ENCODE measurements at places on chromosomes 6 and 20.
A peak's percentile ranks its signal among the peaks of the same experiment; 100 is the strongest.

- DNase-seq, result no peak
Measured at GRCh38 chr20:3240776-3241363, 1.9 kb upstream of the SLC4A11 start.

- no peak for DNase-seq
Measured at GRCh38 chr6:134261766-134262165, 56.1 kb downstream of the SGK1 start.

- DNase-seq, result no peak
Measured at GRCh38 chr6:169256061-169256460, 2.4 kb upstream of the THBS2 start.

DNA sequence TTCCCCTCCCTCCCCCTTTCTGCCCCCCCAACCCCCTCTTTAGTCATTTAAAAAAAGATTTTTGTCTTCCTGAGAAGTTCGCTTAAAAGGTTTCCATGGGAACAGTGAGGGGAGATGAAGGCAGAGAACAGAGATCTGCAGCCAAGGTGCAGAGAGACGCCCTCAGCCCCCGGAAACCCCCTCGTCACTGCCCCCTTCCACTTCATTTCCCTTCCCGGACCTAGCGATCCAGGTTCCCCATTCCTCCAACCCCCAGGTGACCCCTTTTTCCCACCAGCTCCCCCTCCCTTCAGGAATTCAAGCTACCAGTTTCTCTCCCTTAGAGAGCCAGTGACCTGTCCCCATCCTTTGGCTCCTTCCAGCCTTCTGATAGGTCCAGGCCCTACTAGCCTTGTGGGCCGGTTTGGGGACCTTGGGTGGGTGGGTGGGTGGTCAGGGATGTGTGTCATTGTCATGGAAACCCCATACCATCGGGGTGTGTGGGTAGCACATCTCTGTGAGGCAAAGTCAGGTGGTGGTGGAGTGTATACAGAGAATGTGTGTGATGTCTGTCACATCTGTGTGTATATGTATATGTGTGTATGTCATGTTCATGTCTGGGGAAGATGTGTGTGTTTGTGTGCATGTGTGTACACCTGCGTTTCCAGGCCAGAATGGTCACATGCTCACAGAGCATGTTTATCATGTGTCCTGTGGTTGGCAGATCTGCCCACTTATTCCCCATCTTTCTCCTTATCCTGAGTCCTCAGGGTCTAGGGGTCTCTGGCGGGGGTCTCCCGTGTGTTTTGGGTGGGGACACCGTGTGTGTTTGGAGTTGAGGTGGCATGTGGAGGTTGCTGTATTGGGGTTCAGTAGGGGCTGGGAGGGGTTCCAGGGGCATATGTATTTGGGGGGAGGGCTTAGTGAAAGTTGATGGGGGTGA is 7.0 kb downstream of the SYNGAP1 start:
- DNase-seq, result peak; percentile 75

DNA sequence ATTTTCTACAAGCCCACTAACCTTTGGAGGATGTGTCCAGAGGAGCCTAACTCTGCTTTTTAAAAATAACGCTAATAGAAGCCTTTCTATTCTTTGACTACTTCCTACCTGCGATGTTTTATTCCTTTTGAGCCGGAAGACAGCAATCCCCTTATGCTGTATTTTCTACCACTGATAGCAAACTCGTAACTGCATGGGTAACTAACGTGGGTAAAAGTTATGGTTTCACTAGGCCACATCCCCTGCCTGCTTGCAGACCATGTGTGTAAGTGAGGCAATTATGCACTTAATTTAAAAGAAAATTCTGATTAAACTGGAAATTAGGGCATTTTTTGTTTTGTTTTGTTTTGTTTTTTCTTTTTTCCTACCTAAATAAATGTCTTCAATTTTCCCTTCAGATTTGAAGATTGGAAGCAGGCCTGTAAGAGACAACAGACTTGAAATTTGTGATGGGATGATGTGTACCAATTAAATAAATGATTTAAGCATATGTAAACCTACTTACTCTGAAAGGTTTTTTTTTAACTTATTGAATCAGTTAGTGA is 931 bp downstream of the UFL1 start:
- DNase-seq, result no peak

GRCh38 chr6:128239146-128239545 is 281.3 kb downstream of the PTPRK start:
- DNase-seq, result no peak

DNA sequence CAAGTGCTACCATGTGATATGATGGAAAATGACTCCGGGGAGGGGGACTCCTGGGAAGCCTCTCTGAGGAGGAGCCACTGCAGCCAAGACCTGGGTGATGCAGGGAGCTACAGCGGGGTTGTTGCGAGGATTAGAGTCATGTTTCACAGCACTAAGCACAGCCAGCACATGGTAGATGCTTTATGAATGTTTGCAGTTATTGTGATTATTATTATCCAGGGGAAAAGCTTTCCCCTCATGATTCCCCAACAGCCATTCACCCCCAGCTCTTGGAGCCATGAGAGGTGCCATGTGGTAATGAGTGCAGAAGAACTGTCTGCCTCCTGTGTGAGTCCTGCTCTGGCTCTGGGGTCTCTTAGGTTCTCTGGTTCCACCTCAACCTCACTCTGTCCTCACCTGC is 39.9 kb downstream of the RSPO4 start:
- DNase-seq, result no peak

GRCh38 chr20:25125636-25126035 is 43.7 kb upstream of the VSX1 start:
- no peak for DNase-seq

DNA sequence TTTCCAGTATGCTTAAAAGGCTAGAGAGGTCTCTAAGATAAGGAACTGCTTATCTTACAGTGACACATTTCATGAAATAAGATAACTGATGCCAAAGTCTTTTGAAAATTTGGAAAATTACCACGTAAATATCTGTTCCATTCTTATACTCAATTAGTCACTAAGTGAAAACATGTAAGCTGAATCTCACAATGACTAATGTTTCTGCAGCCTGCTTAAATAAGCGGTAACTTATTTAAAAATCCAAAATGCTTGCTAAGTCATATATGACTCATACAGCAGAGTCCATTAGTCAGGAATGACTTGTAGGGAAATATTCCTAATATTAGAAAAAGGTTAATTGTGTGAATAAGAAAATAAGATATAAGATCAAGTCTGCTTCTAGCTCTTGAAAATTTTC is 27.8 kb upstream of the LGSN start:
- no peak for DNase-seq

DNA sequence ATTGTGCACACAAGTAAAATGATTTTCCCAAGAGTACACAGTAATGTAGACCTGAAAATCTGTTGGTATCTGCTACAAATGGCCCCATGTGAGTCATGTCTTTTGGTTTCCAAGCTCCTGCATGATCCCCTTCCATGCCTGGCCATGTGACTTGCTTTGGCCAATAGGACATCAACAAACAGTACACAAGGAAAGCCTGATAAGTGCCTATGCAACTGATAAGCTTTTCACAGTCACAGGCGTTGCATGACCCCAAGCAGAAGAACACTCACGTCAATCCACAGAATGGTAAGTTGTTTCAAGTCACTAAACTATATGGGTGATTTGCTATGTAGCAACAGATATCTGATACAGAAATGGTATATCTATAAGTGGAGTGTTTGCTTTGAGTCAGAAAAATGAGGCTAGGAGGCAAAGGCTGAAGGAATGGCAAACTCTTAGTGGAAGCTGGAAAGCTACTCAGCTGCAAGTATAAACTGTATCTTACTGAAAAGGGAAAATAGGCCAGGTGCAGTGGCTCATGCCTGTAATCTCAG is 160.1 kb upstream of the BEND3 start:
- no peak for DNase-seq

GRCh38 chr6:89287351-89288028 is 27.6 kb downstream of the GABRR2 start:
- DNase-seq, result no peak

- DNase-seq, result peak; percentile 45
Measured at GRCh38 chr6:151374036-151374683, 17.2 kb downstream of the ZBTB2 start.

GRCh38 chr20:11546939-11547338 is 370.8 kb upstream of the BTBD3 start:
- no peak for DNase-seq

DNA sequence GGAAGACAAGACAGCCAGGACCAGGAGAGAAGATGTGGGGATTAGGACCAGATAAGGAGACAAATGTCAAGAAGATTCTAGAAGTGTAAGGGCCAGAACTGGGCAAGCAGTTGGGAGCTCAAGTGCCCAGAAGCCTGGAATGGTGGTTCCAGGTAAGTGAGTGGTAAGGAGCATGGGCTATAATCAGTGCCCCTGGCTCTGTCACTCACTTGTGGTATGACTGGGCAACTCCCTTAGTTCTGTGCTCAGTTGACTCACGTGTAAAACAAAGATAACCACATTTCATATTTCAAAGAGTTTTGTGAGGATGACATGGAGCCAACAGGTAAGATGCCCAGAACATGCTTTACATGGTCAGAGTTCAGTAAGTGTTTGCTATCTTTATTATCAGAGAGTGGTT is 11.2 kb downstream of the CCDC167 start:
- DNase-seq, result no peak

DNA sequence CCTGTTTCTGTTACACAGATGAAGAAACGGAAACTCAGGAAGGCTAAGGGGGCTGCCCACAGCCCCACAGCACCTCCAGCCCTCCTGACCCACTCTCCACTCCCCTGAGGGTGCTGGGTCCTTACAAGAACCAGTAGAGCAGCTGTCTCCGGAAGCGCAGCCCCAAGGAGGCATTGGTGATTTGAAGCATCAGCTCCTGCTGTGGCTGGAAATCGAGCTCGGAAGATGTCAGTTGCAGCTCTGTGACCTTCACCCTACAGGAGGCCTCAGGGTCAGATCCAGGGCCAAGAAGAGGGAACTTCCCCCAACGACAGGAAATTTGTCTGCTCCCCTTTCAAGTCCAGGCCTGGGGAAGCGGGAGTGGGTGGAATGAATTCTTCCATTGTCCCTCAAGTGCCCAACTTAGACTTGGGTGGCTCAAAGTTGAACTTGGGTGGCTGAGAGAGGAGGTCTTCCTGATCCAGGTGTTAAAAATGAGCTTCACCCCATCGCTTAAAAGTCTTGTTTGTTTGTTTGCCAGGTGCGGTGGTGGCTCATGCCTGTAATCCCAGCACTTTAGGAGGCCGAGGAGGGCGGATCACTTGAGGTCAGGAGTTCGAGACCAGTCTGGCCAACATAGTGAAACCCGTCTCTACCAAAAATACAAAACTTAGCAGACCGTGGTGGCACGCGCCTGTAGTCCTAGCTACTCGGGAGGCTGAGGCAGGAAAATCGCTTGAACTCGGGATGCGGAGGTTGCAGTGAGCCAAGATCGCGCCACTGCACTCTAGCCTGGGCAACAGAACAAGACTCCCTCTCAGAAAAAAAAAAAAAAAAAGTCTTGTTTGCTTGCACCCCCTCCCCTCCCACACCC is 1.9 kb downstream of the PLTP start:
- no peak for DNase-seq

DNA sequence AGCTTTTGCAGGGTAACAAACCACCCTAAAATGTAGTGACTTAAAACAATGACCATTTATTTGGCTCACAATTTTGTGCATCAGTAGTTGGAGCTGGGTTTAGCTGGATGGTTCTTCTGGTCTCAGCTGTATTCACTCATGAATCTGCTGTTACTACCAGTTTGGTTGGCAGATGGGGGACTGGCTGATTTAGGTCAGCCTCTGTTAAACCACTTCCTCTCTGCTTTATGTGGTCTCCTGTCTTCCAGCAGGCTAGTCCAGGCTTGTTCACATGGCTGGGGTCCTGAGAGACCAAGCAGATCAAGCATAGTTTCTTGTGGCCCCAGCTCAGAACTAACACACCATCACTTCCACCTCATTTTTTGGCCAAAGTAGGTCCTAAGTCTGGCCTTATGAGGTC is 67.2 kb upstream of the LAMP5 start:
- no peak for DNase-seq

GRCh38 chr6:4593951-4594350 is 182.3 kb upstream of the CDYL start:
- no peak for DNase-seq

- DNase-seq, result no peak
Measured at GRCh38 chr6:125370343-125370742, 68.6 kb upstream of the HDDC2 start.

DNA sequence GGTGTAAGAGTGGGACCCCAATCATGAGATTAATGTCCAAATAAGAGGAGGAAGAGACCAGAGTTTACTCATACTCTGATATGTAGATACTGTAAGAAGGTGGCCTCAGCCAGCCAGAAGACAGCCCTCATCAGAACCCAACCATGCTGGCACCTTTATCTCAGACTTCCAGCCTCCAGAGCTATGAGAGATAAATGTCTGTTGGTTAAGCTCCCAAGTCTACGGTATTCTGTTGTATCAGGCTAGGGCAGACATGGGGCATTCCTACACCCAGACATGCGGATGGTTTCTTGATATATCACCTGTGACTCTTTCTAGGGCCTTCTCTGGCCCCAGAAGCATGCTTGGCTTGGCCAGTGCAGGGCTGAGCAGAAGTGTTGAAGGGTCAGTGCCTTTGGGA is 247.4 kb upstream of the RIN2 start:
- no peak for DNase-seq

- no peak for DNase-seq
Measured at GRCh38 chr6:127582777-127583462, 5.9 kb downstream of the C6orf58 start.

DNA sequence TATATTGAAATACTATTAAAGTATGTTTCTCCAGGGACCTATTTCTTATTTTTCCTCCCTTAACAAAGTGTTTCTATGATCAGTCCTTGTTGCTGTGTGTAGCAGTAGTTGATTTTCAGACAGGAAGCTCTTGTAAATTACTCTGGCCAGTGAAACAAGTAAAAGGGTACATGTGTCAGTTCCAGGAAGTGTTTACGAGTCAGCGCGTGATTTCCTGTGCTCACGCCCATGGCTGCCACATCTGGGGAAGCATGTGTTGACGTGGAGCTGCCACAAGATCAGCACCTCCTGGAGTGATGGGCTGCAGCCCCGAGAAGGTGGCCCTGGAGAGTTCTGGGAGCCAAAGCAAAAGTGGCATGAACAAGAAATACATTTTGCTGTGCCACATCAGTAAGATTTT is 38.6 kb upstream of the GGTLC1 start:
- DNase-seq, result peak; percentile 85

GRCh38 chr6:35151466-35151865 is 10.3 kb upstream of the TCP11 start:
- DNase-seq, result no peak

- no peak for DNase-seq
Measured at GRCh38 chr6:165571721-165572132, 91.3 kb downstream of the PDE10A start.

GRCh38 chr6:4364711-4365110 is 229.3 kb upstream of the ECI2 start:
- DNase-seq, result no peak

GRCh38 chr6:160260803-160261450 is 2.3 kb upstream of the SLC22A2 start:
- no peak for DNase-seq

All from CD4-positive, alpha-beta T cell treated with Interleukin-12 subunit alpha and Interleukin-12 subunit beta, for 1 hour (primary cell).